ENCODE measurements at places on chromosomes 3 and 15. TPM values are rescaled to one million over a fixed set of nuclear protein-coding genes. Genes with fewer than 3 reads are reported as not detected.

Gene MYL3
- total RNA-seq = not detected

Gene CCDC174
- total RNA-seq = 5.8 TPM

Gene FGF7
- 0.13 TPM for total RNA-seq

Gene AHSG
- not detected for total RNA-seq

Gene PHLDB2
- 45.5 TPM for total RNA-seq

Gene ALPK3
- 0.26 TPM for total RNA-seq

Gene GOLGA6B
- total RNA-seq = not detected

Gene KIF15
- total RNA-seq = 0.53 TPM

Gene EFCC1
- total RNA-seq = not detected

Gene WDR93
- not detected for total RNA-seq

- no peak for DNase-seq
These were observed 104.7 kb upstream of the SLC7A14 start for GRCh38 chr3:170690661-170690981.

DNA sequence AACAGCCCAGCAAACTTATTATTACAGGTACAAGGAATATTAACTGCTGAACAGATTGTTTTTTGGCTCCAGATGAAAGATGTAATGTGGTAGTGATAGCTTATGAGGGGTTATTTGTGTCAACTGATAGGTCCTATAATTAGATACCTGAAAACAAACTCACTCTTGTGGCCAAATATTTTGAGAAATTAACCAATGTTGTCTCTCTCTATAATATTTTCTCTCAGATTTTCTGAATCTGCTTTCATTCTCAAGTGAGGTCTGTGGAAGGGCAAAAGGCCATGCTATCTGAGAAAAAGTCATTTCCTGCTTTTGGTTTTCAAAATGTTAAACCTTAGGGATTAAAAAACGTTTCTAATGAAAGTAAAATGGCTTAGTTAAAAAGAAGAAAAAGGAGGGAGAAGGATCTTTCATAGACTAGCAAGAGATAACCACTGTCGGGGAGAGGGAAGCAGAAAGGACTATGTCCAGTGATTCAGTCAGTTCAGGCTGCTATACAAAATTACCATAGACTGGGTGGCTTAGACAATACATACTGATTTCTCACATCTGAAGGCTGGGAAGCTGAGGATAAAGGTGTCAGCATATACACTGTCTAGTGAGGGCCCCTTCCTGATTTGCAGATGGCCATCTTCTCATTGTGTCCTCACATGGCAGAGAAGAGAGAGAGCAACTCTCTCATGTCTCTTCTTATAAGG lies 277.5 kb upstream of the P2RY1 start:
- DNase-seq = no peak

DNA sequence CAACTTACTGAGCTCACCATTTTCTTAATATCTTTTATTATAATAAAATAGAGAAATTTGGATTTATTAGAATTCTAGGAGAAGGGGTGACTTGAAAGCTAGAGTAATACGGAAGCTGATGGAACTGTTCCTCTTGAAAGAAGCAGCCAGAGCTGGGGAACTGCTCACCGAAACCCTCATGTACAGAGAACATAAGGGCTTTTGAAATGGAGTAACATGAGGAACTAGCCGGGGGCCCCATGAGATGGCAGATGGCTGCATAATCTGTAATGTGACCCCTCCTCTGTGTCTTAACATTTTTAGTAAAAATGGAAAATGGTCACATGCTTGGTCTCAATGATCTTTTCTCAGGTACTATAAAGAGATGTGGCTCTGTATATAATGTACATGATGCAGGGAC lies 15.7 kb upstream of the DYNC1LI1 start:
- no peak for DNase-seq

GRCh38 chr3:177335728-177336127 lies 138.4 kb upstream of the TBL1XR1 start:
- DNase-seq = no peak

DNA sequence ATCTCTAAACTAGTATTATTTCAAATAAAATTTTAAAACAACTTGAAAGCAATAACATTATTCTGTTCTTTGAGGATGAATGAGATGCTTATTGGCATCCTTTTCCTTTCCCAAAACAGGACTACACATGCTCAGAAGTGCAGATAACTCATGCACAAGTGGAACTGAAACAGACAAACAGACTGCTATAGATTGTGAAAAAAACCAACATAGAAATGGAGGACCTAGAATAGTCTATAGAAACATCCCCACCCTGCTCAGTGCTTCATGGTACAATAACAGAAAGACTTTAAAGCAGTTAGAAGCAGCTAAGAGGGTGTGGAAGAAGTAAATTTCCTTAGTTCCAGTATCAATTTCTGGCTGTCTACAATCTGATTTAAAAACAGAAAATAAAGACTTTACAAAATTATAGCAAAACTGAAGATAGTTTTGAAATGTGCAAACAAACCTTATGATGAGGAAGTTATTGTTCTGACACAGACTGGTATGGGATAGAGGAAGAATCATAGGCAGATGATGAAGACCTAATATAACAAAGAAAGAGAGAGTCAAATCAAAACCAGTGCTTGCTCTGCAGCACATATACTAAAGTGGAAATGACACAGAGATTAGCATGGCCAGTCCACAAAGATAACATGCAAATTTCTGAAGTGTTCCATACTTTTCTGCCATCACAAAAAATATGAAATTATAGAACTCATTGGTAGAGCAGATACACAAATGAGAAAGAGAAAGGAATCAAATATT lies 1025.4 kb downstream of the SQOR start:
- DNase-seq = no peak

- DNase-seq = no peak
These were observed 43.5 kb upstream of the UBE2E1 start for GRCh38 chr3:23762214-23762613.

DNA sequence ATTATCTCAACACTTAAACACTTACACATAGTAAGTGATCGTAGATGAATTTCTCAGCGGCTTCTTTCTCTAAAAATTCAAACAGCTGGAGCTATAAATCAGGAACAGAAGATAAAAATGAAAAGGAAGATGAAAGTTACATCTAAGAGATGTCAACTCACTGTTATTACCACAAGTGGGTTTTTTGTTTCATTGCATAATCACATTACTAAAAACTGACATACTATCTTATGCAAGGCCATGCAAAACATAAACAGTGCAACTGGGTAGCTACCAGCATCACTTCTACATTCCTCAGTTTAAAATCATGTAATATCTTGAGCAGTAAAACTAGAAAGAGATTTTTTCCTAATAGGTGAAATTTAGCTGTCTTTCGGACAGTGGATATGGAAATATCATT lies 14.9 kb downstream of the MINDY4B start:
- no peak for DNase-seq

- DNase-seq = no peak
These were observed 112.4 kb upstream of the ALDH1A3 start for GRCh38 chr15:100767001-100767825.

GRCh38 chr3:8446845-8447244 lies 54.8 kb upstream of the LMCD1 start:
- DNase-seq = peak; percentile 47

GRCh38 chr3:13079051-13079450 lies 5.8 kb upstream of the IQSEC1 start:
- DNase-seq = peak; percentile 5

GRCh38 chr3:158713094-158713499 lies 19.2 kb downstream of the RARRES1 start:
- no peak for DNase-seq

- no peak for DNase-seq
These were observed 28.3 kb downstream of the RFT1 start for GRCh38 chr3:53101956-53102355.

DNA sequence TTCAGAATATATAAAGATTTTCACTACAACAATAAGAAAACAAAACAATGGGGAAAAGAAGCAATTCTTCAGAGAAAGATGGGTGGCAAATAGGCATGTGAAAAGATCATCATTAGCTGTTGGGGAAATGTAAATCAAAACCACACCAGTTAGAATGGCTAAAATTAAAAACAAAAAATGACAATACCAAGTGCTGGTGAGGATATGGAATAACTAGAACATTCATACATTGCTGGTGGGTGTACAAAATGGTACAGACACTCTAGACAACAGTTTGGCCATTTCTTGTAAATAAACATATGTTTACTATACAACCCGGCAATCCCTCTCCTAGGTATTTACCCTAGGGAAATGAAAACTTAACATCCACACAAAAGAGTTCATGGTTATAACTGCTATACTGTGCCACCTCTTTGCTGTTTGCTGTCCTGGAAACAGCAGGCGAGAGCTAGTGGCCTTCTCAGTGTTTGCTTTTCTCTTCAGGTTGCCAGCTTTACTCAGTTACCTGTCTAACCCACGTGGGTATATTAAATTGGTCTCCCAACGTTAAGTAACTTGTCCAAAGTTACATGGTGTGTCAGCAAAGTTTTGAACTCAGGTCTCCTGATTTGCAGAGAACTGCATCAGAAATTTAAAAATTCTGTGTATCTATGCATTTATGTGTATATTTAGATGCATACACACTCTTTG lies 4.6 kb upstream of the NIT2 start:
- DNase-seq = no peak

DNA sequence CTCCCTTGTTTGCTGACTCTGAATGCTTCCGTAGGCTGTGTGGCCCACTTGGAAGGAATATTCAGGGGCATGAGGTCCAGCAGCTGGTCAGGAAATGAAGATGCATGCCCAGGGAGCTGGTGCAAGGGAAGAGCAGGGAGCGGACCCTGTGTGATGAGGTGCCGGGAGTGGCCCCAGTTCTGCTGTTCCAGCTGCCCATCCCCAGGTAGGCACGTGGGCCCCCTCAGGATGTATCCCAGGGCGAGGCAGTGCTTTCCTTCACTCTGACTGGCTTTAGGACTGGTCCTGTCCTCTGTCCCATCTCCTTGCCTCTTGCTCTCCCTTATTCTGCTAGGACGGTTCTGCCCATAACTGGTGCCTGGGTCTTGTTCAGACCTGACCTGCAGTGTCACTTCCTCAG lies 1.1 kb upstream of the FAM3D start:
- DNase-seq = no peak

GRCh38 chr3:149808209-149808829 lies 4.7 kb upstream of the RNF13 start:
- DNase-seq = peak; percentile 69

DNA sequence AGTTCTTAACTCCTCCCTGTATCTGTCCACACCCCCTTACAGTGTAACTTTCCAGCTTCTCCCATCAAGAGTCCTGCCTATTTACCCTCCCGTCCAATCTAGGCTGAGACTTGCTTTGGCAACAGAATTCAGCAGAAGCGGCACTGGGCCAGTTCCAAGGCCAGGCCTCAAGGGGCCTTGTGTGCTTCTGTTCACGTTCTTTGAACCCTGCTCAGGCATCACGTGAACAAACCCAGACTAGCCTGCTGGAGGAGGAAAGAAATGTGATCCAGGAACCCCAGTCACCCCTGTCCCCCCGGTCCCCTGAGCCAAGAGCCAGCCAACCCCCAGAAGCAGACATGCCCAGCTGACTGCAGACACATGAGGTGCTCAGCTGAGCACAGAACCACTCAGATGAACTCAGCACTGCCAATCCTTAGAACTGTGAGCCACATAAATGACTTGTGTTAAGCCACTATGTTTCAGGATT lies 76.1 kb upstream of the DCLK3 start:
- no peak for DNase-seq

DNA sequence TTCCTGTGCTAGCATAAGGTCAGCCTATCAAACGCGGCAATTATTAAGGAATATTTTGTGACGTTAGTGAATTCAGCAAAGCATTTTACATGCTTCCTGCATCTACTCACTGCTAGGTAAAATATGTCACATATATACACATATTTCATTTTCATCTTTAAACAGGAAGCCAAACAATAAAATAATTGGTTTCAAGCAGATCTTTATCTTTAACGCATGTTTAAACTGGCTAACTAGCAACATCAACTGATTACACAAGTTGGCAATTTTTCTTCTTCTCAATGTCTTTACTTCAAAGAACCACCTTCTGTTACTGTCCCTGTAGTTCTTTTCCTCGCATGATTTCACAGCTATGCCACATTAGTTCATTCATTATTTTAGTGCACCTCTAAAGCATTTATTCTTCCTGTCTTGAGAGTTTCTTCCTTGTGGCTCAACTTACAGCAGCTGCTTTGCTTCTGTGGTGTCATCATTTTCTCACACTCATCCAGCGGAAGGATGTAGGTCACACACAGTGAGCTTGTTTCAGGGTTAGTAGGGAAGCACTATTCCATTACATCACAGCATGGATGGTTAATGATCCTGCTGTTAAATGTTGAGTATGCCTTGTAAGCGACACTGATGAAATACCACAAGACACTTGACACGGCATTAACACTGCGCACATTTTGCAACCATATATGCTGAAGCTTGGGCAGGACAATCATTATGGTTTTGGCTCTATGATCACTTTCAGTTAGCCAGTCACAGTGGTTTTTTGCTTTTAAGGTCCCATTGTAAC lies 2.3 kb upstream of the BCHE start:
- no peak for DNase-seq

DNA sequence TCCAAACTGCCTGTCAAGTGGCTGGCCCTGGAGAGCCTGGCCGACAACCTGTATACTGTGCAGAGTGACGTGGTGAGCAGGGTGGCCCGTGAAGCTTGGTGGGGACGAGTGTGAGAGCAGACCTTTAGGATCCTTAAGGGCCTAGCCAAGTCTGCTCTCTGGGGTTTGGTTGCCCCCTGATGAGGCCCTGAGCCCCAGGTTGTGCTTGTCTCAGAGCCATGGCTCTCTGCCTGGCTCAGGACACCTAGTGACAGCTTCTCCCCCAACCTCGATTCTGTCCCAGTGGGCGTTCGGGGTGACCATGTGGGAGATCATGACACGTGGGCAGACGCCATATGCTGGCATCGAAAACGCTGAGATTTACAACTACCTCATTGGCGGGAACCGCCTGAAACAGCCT lies 14.4 kb downstream of the TYRO3 start:
- no peak for DNase-seq

- no peak for DNase-seq
These were observed 338.5 kb downstream of the CADM2 start for GRCh38 chr3:85297291-85297690.

GRCh38 chr15:38593524-38593923 lies 28.9 kb upstream of the RASGRP1 start:
- DNase-seq = no peak

- peak; percentile 59 for DNase-seq
These were observed 10.4 kb downstream of the WDR82 start for GRCh38 chr3:52268036-52268435.

DNA sequence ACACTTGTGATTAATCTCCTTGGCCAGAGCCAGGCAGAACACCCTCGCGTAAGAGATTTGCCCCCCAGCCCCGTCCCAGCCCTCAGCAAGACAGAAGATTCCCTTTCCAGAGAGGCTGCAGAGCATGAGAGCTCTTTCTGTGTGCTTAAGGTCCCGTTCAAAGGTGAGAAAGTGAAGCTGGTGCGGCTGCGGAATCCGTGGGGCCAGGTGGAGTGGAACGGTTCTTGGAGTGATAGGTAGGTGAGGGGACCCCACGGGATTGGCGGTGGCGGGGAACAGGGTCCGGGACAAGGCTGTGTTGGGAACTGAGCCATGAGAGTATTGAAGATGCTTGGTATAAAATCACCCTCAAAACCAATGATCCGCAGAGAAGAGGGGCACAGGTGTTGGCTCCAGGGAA lies 34.8 kb downstream of the CAPN3 start:
- DNase-seq = no peak

DNA sequence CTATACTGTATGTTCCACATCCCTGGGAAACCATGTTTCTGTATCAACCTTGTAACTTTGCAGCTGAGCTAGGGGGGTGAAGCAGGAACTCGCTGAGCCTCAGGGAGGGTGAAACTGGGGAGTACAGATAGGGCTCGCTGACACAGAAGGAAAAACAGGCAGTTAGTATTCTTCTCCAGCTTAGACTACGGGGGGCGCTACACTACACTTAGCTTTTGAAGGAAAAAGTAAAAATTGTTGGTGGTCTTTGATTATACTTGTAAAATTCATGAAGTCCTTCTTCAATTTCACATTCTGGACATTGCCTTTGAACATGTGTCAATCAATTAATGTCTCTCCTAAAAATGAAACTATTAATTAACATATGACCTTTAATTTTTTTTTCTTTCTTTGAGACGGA lies 73.5 kb upstream of the RGMA start:
- DNase-seq = no peak

Measured in bronchial epithelial cell (primary cell).